Activated T-cell treated with anti-CD3 and anti-CD28 coated beads, Interleukin-2, amount 50 U/mL, for 24 hours (primary cell): ENCODE measurements at places on chromosomes 4 and X.

- DNase-seq = no peak
Observed at GRCh38 chr4:7398104-7398423, 36.7 kb downstream of the PSAPL1 start.

DNA sequence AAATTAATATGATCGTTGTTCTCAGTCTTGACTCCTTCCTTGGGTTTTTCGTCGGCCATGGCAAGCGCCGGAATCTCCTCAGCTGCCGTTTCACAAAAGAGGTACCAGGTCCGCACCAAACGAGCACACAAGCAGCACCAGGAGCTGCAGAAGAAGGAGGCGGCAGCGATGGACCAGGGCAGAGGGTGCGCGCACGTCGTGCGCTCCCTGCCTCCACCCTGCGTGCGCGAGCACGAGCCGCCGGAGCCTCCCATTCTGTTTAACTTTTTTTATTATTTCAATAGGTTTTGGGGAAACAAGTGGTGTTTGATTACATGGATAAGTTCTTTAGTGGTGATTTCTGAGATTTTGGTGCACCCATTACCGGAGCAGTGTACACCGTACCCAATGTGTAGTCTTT lies 158.2 kb downstream of the PLS3 start:
- DNase-seq = no peak

DNA sequence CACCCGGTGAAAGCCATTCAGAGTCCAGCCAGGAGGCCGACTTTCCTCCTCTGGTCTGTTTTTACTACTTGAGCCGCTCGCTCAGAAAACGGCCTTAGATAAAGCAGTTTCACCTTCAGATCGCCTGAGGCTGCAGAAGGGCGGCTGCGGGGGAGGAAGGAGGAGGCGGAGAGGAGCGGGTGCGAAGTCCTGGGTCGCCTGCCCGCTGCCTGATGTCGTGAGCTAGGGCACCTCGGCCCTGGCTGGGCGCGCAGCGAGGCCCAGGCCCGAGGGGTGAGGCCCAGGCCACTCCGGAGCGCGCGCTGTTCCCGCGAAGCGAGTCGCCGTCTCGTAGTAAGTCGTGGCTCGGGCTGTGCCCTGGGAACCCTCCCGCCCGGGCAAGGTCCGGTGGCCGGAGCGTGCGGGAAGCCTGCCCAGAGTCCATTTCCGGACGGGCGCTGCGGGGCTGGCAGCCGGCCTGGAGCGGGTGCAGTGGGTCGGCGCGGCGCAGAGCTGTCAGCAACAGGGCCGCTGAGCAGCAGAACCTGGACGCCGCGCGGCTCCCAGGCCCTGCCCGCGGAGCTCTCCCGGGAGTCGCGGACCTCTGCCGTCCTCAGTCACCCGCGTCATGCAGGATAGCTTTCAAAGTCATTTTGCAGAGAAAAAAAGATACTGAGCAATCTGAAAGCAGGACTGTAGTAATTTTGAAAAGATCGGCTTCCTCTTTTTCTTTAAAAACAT lies 18.6 kb downstream of the TRIM2 start:
- DNase-seq = peak; percentile 52

DNA sequence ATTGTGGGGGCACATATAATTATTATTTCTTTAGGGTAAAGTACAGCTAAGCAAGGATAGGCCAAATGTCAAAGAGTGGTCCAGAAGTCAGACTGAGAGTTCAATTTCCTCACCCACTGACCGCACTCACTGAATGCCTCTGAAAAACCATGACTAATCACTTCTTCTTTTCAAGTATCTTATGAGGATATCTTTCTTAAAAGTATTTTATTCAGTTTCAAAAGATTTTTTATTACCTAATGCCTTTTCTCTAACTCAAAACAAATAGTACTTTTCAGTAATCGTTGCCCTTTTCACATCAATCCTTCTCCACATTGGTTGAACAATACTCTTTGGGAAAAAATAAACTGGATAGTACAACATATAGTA lies 61.7 kb upstream of the CAMK2D start:
- DNase-seq = no peak

GRCh38 chrX:152949114-152949513 lies 44.8 kb downstream of the PNMA5 start:
- no peak for DNase-seq

DNA sequence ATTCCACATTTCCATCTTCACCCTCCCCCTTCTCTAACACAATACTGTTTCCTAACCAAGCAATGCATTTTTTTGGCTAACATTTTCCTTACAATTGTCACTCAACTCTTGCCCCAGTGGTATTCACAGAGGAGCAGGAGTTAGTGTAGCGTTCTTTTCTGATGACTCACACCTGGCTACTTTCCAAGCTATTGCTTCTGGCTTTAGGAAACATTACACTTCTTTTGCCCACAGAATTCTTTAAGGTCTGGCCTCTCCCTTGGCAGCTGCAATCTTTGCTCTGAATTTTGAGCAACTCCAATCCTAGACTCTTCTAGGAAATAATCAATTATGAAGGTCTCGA lies 27.5 kb upstream of the PDGFC start:
- no peak for DNase-seq

- no peak for DNase-seq
Observed at GRCh38 chr4:128722911-128723310, 86.6 kb upstream of the JADE1 start.

GRCh38 chr4:106238820-106239420 lies 77.1 kb downstream of the TBCK start:
- no peak for DNase-seq

- DNase-seq = no peak
Observed at GRCh38 chr4:80431203-80431965, 95.9 kb downstream of the CFAP299 start.

DNA sequence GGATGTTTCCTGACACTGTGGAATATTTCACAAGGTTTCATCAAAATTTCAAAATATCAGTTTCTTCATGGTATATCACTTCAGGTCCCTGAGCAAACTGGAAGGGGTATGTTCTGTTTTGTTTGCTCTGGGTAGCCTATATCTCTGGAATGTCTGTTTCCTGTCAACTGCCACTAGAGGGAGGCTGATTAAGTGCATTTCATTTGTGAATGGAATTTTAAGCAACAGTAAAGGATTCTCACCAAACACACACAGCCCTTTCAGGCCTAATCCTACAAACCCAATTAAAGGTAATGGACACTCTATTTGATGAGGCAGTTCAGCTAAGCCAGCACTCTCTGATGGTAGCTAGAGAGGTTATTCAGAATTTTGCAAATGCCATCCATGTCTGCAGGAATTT lies 307.1 kb downstream of the TEX13A start:
- DNase-seq = no peak

DNA sequence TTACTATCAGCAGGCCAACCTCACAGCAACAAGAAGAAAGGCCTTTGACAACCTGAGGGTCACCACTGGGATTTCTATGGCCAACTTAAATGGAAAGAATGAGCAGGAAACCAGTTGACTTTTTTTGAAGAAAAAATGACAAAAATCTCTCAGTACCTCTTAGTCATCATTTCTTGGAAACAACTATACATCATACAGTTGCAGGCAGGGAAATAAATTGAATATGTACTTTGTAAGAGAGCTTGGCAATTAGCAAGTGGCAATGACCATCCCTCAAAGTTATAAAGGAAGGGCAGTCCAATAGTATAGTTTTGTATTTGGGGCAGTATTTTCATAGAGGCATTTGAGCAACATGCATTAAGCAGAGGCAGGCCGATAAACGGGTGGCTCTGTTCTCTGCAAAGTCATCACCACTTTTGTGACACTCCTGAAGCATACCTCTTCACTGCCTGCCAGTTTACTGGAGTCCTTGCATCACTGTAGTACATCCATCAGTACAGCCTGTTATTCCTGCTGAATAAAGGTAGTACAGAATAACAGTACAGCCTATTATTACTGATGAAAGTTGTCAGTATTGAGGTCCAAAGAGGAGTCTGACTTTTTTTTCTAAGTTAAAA lies 83.3 kb upstream of the AMELX start:
- no peak for DNase-seq

DNA sequence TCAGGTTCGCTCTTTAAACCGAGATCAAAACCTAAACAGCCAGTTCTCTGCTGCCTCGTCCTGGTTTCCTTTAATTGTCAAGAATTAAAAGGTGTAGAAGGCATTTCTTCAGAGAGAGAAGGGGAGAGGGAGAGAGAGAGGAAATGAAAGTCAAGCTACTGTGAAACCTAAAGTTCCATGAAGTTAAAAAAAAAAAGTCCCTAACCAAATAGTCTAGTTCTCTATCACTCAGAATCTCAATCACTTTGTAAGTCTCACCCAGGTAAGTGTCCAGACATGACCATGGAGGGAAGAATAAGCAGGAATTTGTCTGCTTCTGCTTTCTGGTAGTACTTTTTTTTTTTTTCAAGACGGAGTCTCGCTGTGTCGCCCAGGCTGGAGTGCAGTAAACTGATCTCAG lies 18.8 kb upstream of the SMIM14 start:
- DNase-seq = no peak

DNA sequence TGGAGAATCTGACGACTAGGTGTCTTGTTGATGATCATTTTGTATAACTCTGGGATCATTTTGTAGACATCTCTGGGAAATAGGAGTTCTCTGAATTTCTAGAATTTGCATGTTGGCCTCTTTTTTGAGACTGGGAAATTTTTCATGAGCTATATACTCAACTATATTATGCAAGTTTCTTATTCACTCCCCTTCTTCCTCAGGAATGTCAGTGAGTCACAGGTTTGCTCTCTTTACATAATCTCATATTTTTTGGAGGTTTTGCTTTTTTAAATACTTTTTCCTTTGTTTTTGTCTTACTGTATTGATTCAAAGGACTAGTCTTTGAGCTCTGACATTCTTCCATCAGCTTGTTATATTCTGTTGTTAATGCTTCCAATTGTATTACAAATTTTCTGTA lies 1324.2 kb downstream of the TECRL start:
- DNase-seq = no peak

DNA sequence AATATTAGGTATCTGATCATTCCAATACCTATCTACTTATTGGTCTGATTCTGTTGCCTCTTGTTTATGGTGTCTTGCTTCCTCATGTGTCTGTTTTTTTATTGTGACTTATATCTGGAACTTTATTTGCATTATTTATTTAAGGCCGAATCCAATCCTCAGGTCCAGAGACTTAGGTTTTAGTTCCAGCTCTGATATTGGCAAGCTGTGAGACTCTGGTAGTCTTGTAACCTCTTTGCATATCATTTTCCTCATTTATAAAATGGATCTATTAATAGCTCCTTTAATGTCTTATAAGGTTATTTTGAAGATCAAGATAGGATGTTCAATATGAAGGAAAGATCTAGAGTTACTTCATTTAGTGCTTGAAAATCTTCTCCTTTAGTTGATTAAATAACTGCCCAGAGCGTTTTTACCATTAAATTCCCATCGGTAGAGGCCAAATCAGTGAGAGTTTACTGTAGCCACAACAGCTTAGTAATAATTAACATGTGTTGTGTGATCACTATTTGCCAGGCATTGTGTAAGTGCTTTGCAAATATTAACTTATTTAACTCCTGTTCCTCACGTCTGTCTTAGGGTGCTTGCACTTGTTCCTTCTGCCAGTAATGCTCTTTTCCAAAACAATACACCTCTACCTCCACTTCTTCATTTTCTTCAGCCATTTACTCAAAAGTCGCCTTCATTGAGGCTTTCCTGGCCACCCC lies 82.2 kb downstream of the CC2D2A start:
- DNase-seq = no peak

- no peak for DNase-seq
Observed at GRCh38 chr4:109051054-109051453, 251.4 kb downstream of the COL25A1 start.

GRCh38 chr4:1826531-1827350 lies 29.2 kb downstream of the LETM1 start:
- no peak for DNase-seq

- no peak for DNase-seq
Observed at GRCh38 chr4:40270609-40271008, 64.5 kb upstream of the CHRNA9 start.

- peak; percentile 67 for DNase-seq
Observed at GRCh38 chr4:3041192-3042142, 32.9 kb downstream of the HTT-AS start.

DNA sequence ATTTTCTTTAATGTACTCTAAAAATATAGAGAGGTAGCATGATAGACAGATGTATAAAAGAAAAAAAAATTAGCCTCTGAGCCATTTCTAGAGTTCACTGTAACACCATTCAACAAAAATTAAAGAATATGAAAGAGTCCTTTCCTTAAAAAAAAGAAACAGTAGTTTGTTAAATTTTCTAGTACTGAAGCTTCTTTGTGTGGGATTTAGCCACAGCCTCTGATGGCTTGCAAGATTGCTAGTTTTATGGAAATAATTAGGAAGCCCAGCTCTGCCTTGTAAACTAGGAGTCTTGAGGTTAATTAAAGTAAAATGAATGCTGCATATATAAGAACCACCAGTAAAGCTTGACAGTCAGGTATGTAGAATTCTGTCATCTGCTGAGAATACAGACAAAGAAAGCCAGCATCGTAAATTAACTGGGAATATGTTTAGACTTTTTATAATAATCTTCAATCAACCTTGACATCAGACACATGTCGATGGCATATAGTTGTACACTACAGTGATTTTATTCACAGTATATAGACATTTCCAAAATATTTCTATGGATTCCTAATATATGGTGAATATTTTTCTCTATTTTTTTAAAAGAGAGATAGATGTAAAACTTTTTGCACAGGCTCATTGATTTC lies 44.8 kb upstream of the NEIL3 start:
- DNase-seq = no peak

GRCh38 chr4:26179316-26179760 lies 141.5 kb upstream of the RBPJ start:
- no peak for DNase-seq

DNA sequence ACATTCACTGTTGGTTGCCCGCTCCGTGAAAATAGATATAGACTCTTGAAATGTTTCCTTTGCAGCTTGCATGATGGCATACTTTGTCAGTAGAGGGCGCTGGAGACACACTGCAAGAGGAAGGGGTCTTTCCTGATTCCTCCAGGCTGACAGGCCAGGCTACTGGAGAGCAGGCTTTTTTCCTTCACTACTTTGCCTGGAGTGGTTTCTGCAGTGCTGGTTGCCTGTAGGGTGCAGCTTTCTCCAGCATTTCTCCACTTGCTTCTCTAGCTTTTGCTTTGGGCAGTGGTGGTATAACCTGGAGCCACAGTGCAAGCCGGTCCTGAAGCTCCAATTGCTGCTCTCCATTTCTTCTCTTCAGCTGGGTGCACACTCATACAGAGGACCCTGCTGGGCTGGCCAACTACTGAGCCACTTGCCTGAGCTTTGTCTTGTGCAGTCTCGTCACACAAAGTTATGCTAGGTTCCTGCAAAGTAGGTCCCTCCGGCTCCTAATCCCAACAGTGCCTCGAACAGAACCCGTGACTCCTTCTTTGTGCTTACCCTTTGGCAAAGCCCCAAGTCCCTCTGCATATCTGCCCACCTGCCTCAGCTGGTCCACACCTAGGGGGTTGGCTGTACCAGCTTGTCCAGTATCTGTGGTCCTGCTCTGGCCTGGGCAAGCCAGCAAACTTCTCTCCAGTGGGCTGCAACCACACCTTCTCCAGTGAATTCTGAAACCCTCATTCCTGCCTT lies 46.3 kb downstream of the RASSF6 start:
- DNase-seq = no peak

DNA sequence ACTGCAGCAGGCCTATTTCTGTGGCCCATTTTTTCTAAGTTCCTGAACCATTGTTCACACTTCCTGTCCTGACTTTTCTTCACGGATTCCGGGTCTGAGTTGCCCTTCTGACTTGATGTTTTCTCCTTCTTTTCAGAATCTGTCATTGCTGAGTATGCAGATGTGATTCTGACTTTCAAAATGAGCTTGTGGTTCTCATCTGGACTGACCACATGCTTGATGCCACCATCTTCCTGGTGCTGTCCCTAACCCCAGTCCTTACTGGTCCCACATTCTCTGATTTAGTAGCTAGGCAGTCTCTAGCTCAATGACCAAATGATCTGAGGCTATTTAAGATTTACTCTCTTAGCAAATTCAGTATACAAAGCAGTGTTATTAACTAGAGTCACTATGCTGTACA lies 822.3 kb upstream of the TENM3 start:
- no peak for DNase-seq
